NCI-H187 treated with DMSO at 0.1 percent for 48 hours (cell line): ENCODE measurements at places on chromosomes 16 and 17.

DNA sequence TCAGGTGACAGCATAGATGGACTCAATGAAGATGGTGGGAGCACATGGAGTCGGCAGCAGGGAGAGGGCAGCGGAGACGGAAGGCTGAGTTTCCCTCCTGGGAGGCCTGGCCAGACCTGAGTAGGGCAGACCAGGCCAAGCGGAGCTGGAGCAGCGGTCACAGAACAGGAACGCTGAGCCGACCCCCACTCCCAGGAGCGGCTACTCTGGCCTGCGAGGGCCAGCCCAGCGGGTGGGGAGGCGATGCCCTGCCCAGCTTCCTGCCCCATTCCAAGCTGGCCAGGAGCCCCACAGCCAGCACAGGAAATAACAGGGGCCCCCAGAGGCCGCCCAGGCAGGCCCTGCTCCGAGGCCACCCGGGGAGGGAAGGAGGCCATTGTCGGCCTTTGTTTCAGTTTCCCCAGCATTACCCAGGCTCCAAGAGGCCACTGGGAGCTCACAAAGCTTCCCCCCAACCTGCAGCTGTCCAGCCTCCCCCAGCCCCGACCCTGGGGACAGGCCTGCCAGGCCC is 79.8 kb downstream of the ZNF423 start:
- no peak for DNase-seq

DNA sequence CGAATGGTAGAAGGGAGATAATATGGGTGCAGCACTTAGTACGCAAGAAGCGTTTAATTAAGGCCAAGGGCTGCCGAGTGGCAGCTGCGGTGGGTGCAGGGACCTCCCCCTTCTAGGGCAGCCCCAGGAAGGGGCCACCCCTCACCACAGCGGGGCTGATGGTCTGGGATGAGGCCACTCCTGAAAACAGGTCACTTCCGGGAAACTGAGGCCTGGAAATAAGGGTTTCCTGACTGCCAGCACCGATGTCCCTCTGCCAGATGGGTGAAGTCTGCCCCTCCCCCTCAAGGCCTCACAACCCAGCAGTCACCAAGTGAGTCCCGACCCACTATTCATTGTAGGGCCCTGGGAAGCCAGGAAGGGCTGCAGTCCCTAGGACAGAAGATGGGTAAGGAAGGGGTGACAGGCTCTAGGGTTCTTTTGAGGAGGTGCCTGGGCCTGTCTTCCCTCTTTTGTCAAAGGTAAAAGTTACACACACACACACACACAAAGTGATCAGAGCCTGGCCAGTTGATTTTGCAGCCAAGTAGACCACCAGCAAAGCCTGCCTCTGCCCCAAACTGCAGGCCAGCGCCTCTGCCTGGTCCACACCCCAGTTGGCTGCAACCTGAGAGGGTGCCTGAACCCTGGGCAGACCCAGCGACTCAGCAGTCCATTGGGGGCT is 12.5 kb downstream of the SREBF1 start:
- no peak for DNase-seq

- no peak for DNase-seq
Observed at GRCh38 chr16:9092282-9092977, 986 bp downstream of the HAPSTR1 start.

DNA sequence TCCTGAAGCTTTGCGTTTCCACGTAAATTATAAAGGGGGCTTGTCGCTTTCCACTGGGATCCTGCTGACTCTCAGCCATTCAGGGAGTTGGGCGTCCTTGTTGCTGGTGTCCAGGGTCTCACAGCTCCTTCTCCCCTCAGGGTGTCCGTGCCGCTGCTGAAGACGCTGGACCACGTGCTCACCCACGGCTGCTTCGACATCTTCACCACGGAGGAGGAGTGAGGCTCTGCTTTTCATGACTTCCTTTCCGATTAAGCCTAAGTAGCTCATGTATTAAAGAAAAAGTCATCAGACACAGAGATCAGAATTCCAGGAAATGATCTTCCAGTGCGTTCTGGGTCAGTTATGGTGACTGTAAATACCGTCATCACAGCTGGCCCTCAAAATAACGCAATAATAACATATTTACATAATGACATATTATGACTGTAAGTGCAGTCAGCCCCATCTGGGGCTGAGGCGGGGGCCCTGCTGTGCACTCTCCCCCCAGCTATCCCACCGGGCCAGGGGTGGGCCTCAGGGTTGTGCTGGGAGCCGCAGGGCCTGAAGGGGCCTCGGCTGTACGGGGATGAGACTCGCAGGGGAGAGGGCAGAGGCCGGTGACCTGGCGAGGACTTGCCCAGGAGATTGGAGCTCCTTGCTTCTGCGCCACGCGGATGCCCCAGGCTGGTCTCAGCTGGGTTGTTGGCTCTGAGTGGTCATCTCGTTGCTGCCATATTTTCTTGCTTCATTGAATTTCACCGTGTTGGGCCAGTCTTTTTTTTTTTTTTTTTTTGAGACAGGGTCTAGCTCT is 92.9 kb upstream of the ZNF750 start:
- DNase-seq, result no peak

- DNase-seq, result no peak
Observed at GRCh38 chr16:72635104-72635503, 412.8 kb downstream of the ZFHX3 start.

GRCh38 chr17:38656959-38657823 is 17.6 kb downstream of the EPOP start:
- no peak for DNase-seq

- DNase-seq, result no peak
Observed at GRCh38 chr17:17835415-17836249, 1.2 kb downstream of the SREBF1 start.

DNA sequence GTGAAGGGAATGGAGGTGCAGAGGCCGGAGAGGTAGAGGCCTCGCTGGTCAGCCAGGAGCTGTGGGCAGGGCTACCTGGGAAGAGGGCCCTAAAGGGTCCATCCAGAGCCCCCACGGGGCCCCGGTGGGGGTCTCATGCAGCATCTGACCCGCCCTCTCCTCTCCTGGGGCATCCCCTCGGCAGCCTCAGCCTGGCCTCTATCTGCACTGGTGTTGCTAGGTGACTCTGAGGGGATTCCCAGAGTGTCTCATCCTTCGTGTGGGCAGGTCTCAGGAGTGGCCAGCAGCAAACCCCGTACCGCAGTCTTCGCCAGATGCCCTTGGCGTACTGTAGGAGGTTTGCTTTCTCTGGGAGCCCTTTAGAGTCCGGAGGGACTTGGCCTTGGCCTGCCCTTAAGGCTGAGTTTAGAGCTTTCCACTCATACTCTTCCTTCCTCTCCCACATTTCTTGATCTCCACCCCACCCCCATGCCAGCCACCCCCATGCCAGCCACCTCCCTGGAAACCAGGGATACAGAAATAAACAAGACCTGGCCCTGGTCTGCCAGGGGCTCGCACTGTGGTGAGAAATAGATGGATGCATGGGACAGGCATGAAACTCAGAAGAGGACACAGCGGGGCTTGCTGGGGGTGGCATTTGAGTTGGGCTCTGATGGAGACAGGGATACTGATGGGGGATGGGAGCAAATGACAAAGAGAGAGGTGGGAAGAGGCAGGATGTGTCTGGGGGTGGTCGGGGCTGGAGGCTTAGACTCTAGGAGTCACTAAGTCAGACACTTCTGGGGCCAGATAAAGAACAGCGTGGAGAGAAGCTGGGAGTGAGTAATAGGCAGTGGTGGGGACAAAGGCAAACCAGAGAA is 9.9 kb downstream of the SLC5A10 start:
- no peak for DNase-seq

- DNase-seq, result no peak
Observed at GRCh38 chr16:55349867-55350266, 25.9 kb downstream of the IRX6 start.

- no peak for DNase-seq
Observed at GRCh38 chr17:17109907-17110306, 67.7 kb downstream of the MPRIP start.

DNA sequence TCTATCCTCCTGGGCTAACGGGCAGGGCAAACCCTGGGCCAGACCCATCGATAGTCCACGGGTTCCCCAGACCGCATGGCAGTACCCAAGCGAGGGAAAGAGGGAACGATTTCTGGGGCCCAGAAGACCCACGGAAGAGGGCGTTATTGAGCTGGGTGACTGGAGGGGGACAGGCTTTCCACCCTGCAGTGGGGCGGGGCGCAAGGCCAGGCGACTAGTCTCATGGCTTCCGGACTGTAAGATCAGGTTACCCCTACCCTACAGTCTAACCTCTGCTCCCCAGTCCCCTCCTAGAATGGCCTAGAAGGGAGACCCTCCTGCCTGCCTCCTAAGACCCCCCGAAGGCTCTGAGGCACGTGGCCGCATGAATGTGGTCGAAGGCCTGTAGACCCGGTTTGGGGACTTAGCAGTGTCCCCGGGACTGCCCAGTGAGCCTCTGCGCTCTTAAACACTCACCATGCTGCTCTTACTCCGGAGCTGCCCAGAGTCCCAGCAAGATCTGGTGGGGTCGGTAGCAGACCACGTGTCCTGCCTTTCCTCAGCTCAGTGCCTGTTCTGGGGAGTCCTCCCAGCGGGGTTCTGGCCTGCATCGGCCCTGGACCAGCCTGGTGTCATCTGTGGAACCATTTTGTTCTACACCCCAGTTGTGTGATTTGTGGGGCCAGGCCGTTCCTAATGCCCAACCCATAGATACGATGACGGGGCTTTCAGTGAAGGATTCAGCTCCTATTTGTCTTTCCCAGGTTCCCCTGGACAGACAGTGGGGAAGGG is 13.2 kb upstream of the AURKB start:
- DNase-seq, result no peak

DNA sequence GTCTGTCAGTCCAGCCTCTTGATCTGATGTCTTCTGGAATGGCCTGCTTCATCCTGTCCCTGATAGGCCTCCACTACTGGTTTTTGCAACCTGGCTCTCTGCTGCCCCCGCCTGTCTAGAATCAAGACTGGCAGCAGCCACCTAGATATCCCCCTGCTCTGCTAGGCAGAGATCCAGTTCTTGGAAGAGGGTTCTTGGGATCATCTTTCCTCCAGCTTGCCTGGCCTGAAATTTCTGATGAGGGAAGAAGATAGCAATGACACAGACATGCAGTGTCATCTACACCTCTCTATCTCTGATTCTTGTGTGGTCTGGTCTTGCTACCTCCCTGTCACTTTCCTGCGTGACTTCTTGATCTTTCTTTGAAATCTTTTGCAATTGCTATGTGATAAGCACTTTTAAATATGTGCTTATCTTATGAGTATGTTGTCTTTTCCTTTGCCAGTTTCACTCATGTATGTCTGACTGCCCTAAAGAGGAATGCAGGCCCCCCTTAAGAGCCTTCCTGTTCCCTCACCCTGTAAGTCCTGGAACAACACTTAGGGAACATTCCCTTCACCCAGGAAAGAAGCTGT is 20.3 kb upstream of the NFATC3 start:
- DNase-seq, result no peak

GRCh38 chr16:28610595-28611191 is 849 bp upstream of the SULT1A1 start:
- no peak for DNase-seq

DNA sequence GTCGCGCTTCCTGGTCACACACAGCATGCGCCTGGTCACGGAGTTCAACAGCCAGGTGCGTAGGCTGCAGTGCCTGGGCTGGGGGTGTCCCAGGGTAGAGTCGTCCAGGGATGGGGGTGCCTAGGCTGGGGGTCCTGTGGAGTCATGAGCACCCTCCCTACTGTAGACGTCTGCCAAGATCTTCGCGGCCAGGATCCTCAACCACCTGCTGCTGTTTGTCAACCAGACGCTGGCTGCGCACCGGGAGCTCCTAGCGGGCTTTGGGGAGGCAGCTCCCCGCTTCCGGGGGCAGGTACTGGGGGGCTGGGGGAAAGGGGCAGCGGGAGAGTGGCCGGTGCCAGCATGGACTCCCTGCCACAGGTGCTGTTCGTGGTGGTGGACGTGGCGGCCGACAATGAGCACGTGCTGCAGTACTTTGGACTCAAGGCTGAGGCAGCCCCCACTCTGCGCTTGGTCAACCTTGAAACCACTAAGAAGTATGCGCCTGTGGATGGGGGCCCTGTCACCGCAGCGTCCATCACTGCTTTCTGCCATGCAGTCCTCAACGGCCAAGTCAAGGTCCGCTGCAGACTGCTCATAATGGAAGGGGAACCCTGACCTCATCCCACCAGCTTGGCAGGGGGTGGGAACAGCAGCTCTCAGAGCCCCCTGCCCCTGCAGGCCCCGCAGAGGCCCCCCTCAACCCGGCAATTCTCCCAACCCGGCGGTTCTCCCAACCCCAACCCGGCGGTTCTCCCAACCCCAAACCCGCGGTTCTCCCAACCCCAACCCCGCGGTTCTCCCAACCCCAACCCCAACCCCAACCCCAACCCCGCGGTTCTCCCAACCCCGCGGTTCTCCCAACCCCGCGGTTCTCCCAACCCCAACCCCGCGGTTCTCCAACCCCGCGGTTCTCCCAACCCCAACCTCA is 2.4 kb downstream of the PDIA2 start:
- DNase-seq, result no peak

GRCh38 chr17:38428112-38428642 is at the start of gene ARHGAP23:
Gene ARHGAP23, plus strand, starts transcription at chr17:38428464. Its CDS starts 22 bp downstream, at chr17:38428486.
- DNase-seq, result no peak

GRCh38 chr16:88002211-88002610 is 51.0 kb downstream of the BANP start:
- DNase-seq, result no peak

DNA sequence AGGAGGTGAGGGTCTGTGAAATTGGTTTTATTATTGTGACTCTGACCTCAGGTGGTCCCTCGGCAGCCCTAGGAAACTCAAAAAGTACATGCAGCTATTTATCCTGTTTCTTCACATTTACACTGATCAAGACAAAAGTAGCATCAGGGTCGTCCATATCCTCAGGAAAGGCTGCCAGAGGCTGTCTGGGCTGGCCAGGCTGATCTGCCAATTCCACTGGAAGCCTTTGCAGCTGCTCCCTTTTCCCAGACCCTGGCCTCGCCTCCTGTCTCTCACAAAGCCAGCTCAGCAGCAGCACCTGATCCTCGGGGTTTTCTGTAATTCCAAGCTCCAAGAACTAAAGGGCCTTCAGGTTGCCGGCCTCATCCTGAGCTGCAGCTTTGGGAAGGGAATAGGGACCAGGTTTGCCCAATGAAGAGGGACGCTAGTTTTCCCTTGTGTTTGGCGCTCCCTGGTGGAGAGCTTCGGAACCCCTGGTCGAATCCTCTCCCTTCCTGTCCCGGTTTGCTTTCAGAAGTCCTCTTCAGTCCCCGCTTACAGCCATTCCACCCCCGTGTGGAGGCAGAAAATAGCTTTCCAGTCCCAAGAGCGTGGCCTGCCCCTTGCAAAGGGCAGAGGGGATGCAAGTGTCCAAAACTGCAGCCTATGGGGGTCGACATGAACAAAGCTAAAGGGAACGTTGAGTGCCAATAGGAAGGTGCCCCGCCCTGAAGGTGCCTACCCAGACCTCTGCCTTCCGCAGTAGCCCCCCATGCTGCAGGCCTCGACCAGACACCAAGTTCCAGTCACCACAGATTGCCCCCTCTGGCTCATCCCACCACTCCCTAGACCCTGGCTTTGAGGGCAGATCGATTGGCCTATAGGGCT is 13.4 kb downstream of the MFSD6L start:
- DNase-seq, result no peak
